Activated naive CD8-positive, alpha-beta T cell treated with anti-CD3 and anti-CD28 coated beads, Interleukin-2, amount 50 U/mL, for 24 hours (primary cell): ENCODE measurements at places on chromosomes 2 and 18.

DNA sequence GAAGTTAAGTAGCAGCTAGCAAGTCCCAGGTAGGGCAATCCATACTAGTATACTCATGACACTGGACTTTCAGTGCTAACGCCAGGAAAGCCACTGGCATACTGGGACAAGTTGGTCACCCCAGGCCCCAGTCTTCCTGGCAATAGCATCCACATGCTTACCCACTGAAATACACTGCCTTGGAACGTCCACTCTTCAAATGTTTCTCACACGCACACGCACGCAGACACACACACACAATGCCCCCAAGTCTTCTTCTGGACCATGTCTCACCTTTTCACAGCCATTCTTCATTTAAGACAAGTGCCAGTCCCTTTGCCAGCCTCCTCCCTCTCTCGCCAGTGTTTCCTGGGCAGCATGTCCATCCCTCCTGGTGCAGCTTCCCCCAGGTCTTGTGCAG, 8.7 kb upstream of the TEX261 start:
- no peak for DNase-seq

GRCh38 chr18:24094561-24094960, 44.3 kb upstream of the CABYR start:
- no peak for DNase-seq

GRCh38 chr2:223856021-223856420, 18.6 kb upstream of the AP1S3 start:
- no peak for DNase-seq

DNA sequence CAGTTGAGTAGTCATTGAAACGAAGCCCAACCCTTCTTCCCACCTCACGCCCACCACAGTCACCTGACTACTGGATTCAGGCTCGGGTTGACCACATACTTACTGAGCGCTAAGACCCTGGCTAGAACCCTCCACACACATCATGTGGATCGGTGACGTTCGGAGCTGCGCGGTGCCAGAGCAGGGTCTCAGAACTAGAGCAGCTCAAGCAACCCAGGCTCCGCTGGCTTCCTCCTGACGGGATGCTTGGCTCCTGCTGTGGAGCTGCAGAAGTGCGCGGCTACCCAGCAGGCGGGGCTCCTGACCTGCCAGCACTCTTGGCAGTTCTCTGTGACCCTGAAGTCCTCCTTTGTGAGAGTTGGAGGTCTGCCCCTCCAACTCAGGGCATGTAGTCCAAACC, 90.6 kb upstream of the MBOAT2 start:
- no peak for DNase-seq

DNA sequence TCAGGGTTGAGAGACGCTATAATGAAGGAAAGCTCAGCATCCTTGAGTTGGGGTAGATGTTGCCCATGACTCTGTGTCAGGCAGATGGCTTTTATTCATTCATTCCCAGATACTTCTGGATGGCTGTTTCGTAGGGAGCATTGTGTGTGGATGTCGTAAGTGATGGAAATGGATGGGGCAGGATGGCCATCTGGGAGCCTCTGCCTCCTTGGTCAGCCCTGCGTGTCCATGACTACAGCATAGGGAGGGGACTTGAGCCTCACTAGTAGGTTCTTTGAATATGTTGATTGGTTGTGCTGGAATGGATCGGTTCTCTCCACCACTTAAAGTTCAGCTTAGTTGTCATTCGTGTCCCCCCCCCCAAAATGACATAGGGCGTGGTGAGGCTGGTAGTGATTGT, 44.9 kb downstream of the TGOLN2 start:
- no peak for DNase-seq
